NCI-H1930 (cell line): ENCODE measurements at places on chromosomes 7 and 10.
A peak's percentile ranks its signal among the peaks of the same experiment; 100 is the strongest.

- DNase-seq, result no peak
Observed at GRCh38 chr7:156998988-156999957, 11.2 kb downstream of the MNX1 start.

DNA sequence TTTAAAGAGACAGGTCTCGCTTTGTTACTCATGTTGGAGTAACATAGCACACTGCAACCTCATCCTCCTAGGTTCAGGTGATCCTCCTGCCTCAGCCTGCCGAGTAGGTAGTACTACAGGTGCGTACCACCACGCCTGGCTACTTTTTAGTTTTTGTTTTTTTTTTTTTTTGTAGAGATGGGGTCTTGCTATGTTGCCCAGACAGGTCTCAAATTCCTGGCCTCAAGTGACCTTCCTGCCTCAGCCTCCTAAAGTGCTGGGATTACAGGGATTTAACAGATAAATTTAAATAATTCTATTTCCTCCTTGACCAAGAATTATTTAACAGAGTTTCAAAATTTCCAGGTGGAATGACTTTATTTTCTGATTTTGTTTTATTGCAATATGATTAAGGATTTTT, 97.0 kb upstream of the OIT3 start:
- no peak for DNase-seq

GRCh38 chr7:27244488-27245123, 2.0 kb downstream of the EVX1 start:
- no peak for DNase-seq

DNA sequence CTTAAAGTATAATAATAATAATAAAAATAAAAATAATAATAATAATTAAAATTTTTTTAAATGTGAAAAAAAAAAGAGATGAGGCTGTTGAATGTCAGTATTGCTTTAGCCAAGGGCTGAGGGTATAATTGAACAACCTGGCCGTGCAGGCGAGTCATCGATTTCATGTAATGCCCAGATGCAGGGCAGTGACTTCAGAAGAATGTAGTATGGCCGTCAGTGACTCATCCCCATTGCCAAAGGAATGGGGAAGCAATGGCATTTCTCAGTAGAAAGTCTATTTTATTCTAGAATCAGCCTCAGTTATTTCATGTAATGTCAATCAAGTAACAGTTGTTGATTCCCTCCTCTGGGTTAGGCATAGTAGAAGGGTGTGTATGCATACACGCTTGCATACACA, 516.4 kb downstream of the GLRX3 start:
- DNase-seq, result no peak

GRCh38 chr7:86091369-86091768, 552.3 kb upstream of the GRM3 start:
- no peak for DNase-seq

DNA sequence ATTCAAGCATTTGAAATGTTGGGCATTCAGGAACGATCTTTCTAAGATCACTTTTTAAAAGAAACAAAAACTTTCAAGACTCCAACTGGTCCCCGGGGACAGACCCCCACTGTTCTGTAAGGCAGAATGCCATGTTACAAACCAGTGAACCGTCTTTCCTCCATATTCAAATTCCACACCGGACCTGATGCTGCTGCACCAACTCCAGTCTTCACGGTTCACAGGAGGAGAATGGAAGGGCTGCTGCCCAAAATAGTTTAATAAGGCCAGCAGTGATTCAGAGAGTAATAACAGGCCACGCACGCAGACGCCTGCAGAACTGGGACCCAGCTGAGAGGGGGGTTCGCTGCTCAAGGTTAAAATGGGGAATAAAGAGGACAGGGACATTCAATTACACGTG, 47.2 kb downstream of the OSBPL3 start:
- no peak for DNase-seq

GRCh38 chr7:6446838-6447580, 745 bp downstream of the DAGLB start:
- peak; percentile 46 for DNase-seq

- no peak for DNase-seq
Observed at GRCh38 chr10:110989016-110989415, 69.6 kb downstream of the SHOC2 start.

GRCh38 chr7:136585954-136586670, 282.3 kb upstream of the CHRM2 start:
- DNase-seq, result no peak

DNA sequence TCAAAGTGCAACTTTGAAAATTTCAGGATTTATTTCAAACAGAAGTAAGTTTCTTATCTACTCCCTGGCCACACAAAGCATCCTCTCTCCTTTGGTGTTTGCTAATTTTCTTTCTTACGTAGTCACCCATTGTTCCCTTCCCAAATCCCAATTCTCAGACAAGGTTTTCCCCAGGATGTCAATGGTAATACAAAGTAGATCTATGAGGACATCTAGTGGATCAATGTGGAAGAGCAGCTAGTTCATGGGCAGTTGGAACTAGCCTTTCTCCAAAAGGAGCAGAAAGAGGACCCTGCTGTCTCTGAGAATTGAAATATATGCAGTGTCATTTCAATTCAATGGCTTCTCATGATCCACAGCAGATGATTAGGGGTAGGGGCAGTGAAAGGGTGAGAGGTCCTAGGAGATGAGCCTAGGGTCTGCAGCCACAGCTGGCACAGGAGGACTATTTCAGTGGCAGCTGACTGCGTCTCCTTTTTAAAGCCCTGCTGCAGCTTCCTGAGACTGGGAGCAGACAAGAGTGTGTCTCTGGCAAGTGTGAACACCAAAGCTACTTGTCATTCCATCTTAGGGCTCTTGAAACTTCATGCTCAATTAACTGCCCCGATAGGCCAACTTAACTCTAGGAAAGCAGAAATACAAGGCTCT, 632.6 kb downstream of the KCNMA1 start:
- peak; percentile 21 for DNase-seq

GRCh38 chr7:114916261-114916892, 5.5 kb upstream of the MDFIC start:
- no peak for DNase-seq

DNA sequence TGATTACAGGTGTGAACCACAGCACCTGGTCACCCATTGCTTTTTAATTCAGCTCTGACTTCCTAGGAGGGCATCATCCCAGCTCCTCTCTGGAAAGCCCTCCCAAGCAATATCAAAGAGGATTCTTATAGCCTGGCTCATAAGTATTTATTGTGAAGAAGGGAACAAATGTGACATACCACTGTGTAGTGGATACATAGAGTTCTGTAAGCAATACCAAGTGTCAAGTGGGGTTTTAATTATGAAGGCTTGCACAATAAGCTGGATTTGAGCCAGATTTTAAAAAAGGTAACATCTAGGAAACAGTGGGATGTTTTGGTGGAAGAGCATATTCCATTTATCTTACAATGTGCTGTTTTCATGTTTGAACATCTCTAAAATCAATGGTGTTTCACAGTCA, 19.0 kb upstream of the PRTFDC1 start:
- DNase-seq, result no peak
